GM23338 (cell line): ENCODE measurements at places on chromosomes 4 and X.

DNA sequence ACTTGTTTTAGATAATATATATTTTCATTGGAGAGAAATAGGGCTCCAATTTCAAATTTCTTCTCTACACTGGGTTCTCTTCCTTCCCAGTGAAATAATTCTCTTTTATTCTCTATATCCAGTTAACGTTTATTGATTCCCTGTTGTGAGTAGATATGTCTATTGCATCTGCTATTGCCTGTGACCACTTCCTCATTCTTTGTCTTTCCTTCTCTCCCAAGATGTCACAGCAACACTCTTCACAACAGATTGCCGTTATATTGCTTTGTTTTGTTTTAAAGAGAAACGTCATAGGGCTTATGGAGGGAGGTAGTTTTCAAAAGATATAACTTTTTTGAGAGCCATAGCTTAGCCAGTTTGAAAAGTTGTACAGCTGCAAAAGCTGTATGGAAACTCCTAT is 343.8 kb downstream of the ARHGAP24 start:
- peaks cover 12% of the 10 kb centered on the region; the same call in 1 of the 2 replicates for H3K4me1 ChIP-seq
- H3K36me3 ChIP-seq, result no peaks in the 10 kb centered on the region
- no peak for DNase-seq

GRCh38 chr4:105145903-105146275 is 787 bp upstream of the TET2 start:
- peak; percentile 71 for DNase-seq
- peaks cover 100% of the 10 kb centered on the region for H3K27me3 ChIP-seq
- H3K4me3 ChIP-seq, result peak overlapping the region; percentile 86
- no peaks in the 10 kb centered on the region for H3K36me3 ChIP-seq
- H3K27ac ChIP-seq, result no peak overlapping the region

- no peaks in the 10 kb centered on the region for H3K36me3 ChIP-seq
- H3K4me3 ChIP-seq, result no peak overlapping the region
- no peak overlapping the region for H3K27ac ChIP-seq
- H3K4me1 ChIP-seq, result no peaks in the 10 kb centered on the region
Measured at GRCh38 chrX:20500171-20500865, 233.6 kb upstream of the RPS6KA3 start.

- no peaks in the 10 kb centered on the region for H3K27me3 ChIP-seq
- no peak for DNase-seq
- no peak overlapping the region for H3K4me3 ChIP-seq
- H3K4me1 ChIP-seq, result peaks cover 25% of the 10 kb centered on the region
Measured at GRCh38 chr4:139781066-139781465, 115.4 kb downstream of the MGST2 start.

GRCh38 chrX:42490111-42490510 is 287.9 kb downstream of the PPP1R2C start:
- no peaks in the 10 kb centered on the region for H3K4me1 ChIP-seq
- no peaks in the 10 kb centered on the region for H3K27me3 ChIP-seq
- no peak overlapping the region for H3K4me3 ChIP-seq
- no peak for DNase-seq
- H3K36me3 ChIP-seq, result no peaks in the 10 kb centered on the region
- no peak overlapping the region for H3K27ac ChIP-seq

GRCh38 chr4:3461515-3462291 is 1.4 kb upstream of the DOK7 start:
- no peaks in the 10 kb centered on the region; the same call in 1 of the 2 replicates for H3K4me1 ChIP-seq
- H3K27me3 ChIP-seq, result peaks cover 49% of the 10 kb centered on the region
- H3K27ac ChIP-seq, result no peak overlapping the region
- H3K36me3 ChIP-seq, result no peaks in the 10 kb centered on the region
- DNase-seq, result no peak

DNA sequence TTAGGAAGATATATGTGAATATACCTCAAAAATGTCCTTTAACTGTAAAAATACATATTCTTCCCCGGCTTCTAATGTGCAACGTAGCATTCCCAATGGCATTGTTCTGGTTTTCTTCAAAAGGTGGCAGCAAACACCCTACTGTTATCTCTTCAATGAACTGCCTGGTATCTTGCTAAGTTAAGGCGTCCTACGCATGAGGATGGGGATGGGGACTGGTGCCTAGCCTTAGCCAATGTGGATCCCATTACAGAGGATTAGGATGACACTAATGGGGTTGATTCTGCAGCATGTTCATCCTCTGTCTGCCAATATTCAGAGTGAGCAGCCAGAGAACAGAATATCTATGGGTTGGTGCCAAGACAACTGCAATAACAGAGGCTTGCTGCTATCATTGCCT is 334.9 kb upstream of the ADGRL3 start:
- no peaks in the 10 kb centered on the region for H3K27me3 ChIP-seq
- peak; percentile 70 for DNase-seq
- H3K4me1 ChIP-seq, result no peaks in the 10 kb centered on the region
- H3K36me3 ChIP-seq, result no peaks in the 10 kb centered on the region

GRCh38 chrX:40434947-40435346 is 145.8 kb upstream of the ATP6AP2 start:
- no peak overlapping the region for H3K27ac ChIP-seq
- H3K27me3 ChIP-seq, result no peaks in the 10 kb centered on the region
- no peaks in the 10 kb centered on the region for H3K4me1 ChIP-seq
- peak; percentile 58 for DNase-seq
- H3K36me3 ChIP-seq, result no peaks in the 10 kb centered on the region
- H3K4me3 ChIP-seq, result no peak overlapping the region

DNA sequence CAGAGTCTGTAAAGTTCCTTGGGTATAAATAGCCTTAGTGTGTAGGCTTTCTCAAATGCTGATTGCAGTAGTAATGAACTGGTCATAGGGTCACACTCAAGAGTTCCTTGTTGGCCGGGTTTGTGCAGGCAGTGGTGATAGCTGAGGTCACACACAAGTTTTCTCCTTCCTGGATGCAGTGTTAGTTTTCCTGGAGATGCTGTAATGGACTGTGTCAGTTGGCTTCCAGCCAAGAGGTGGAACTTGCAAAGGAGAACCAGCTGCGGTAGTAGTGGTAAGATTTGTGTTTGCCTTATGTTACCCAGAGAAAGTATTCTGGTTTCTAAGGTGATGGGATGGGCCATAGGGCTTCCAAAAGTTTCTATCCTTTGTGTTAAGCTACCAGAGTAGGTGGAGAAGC is 409.8 kb upstream of the FRG1 start:
- H3K36me3 ChIP-seq, result peaks cover 7% of the 10 kb centered on the region
- no peak overlapping the region for H3K27ac ChIP-seq
- no peak overlapping the region for H3K4me3 ChIP-seq
- no peaks in the 10 kb centered on the region for H3K4me1 ChIP-seq
- no peak for DNase-seq

DNA sequence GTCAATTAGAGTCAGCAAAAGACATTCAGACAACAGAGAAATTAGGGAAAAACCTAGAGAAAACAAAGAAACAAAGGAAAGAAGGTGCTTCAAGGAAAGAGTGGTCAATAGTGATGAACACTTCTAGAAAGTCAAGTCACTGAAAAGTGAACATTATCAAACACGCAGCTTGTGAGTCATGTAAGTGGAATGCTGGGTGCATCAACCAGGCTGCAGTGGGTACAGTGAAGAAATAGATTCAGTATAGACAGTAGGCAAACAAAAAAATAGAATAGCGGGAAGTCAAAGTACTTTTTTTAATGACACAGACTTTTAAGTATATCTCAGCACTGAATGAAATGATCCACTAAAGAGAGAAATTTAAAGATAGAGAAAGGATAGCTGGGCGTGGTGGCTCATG is 245.8 kb downstream of the ARHGAP24 start:
- DNase-seq, result no peak
- no peaks in the 10 kb centered on the region for H3K27me3 ChIP-seq
- no peaks in the 10 kb centered on the region for H3K36me3 ChIP-seq
- H3K4me1 ChIP-seq, result no peaks in the 10 kb centered on the region

DNA sequence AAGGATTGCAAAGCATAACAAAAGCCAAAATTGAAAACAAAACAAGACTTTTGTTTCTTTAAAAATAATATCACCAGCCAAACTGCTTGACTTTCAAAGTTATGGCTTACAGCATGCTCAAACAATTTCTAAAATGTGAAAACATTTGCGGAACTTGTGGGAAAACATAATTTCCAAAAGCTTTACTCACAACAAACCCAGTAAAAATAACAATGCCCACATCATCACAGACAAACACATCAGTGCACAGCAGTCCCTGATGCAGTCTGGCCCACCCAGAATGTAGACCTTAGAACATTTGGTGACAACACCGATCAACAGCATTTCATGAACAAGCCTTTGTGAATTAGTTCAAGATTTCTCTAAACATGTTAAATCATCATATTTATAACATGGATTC is 98.9 kb downstream of the ARHGAP6 start:
- no peaks in the 10 kb centered on the region for H3K36me3 ChIP-seq
- no peaks in the 10 kb centered on the region for H3K4me1 ChIP-seq
- no peak overlapping the region for H3K27ac ChIP-seq
- DNase-seq, result no peak

GRCh38 chr4:122658818-122659295 is 38.0 kb upstream of the IL21 start:
- no peaks in the 10 kb centered on the region for H3K36me3 ChIP-seq
- H3K27me3 ChIP-seq, result no peaks in the 10 kb centered on the region
- no peak overlapping the region for H3K4me3 ChIP-seq
- no peak overlapping the region for H3K27ac ChIP-seq
- no peaks in the 10 kb centered on the region for H3K4me1 ChIP-seq
